NCI-H1436 treated with DMSO at 0.1 percent for 48 hours (cell line): ENCODE measurements at places on chromosomes 7 and 10.
A peak's percentile ranks its signal among the peaks of the same experiment; 100 is the strongest.

GRCh38 chr7:81845744-81846241 is 75.9 kb upstream of the HGF start:
- peak; percentile 30 for DNase-seq

- no peak for DNase-seq
These were observed 264.4 kb downstream of the SORCS1 start for GRCh38 chr10:106900016-106900652.

- no peak for DNase-seq
These were observed 136.6 kb upstream of the CCDC6 start for GRCh38 chr10:60042914-60043313.

- no peak for DNase-seq
These were observed 156.0 kb downstream of the ZNF33B start for GRCh38 chr10:42482411-42482810.

DNA sequence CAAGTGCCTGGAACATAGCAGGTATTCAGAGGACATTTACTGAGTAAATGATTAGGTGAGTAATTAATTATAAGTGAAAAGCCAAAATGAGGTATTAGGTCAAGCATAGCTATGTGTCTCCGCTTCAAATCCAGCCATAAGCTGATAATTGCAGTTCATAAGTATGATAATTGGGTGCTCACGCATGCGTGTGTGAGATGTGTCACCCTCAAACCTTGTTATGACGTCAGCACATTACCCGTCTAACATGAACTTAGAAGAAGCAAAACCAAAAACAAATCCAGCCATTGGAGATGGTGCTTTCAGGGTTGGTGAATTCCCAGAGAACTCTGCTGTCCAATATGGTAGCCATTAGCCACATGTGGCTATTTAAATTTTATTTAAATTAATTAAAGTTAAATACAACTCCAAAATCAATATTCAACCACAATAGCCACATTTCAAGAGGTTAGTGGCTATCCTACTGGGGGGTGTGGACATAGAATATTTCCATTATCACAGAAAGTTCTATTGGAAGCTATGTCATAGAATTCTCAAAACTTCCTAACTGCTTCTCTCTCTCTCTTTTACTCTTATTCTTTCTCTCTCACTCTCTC is at the start of gene CPA5:
Gene CPA5, plus strand, starts transcription at position 546 of the 596 bp plus-strand sequence. CDS start 1,670 bp downstream, outside the sequence.
- no peak for DNase-seq

- DNase-seq: no peak
These were observed 136.5 kb downstream of the EPC1 start for GRCh38 chr10:32210306-32211045.

- DNase-seq: no peak
These were observed 502.6 kb downstream of the ADRA2A start for GRCh38 chr10:111579473-111579872.

GRCh38 chr10:35564341-35564968 is 40.7 kb upstream of the GJD4 start:
- no peak for DNase-seq

GRCh38 chr7:123917878-123918277 is 7.2 kb upstream of the SPAM1 start:
- no peak for DNase-seq

DNA sequence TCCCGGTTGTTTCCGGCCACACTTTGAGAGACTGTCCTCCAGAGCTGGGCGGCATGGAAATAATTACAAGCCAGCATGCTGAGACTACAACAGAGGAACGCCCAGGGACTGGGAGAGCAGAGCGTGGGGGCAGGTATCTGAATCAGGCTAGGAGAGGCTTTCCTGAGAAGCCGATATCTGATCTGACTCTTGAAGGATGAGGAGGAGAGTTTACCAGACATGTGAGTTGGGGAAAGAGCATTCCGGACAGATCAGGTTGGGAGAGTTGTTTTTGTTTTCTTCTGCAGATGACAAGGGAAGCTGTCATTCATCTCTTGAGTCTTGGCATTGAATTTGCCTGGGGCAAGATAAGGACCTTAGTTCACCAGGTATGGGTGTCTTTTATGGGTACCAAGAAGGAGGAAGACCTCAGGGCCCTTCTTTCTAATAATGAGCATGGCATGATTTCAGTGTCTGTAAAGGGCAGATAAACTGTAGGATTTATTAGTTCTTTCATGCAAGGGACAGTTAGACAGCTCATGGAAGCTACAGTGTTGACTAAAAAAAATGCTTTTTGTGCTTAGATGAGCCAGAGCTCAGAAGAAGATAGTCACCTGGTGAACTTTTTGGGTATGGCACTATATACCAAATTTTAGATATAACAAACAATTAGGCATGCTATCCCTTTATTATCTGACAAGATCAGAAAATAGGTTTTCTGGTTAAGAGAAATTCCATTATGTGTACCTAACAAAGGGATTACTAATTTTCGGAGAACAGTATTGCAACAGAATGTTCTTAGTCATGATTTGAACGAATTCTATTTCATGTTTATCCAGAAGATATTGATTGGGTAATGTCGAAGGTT is 36.2 kb downstream of the WBP1L start:
- DNase-seq: no peak

DNA sequence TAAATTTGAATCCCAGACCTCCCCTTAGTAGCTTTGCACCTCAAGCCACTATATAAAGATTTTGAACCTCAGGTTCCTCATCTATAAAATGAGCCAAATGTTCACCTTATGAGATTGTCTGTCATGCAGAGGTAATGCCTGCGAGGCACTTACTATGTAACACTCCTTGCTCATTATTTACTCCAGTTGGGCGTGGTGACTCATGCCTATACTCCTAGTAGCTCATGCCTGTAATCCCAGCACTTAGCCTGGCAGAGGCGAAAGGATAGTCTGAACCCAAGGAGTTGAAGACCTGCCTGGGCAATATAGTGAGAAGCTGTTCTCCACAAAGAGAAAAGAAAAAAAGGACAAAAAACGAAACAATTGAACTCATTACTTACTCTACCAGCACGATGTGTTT is 82.2 kb downstream of the MDFIC start:
- DNase-seq: no peak

- DNase-seq: peak; percentile 4
These were observed 88.4 kb downstream of the BEND7 start for GRCh38 chr10:13440185-13441061.

GRCh38 chr7:11193131-11193867 is 219.6 kb downstream of the PHF14 start:
- DNase-seq: peak; percentile 12

GRCh38 chr10:132397671-132398565 is 918 bp downstream of the PWWP2B start:
- DNase-seq: peak; percentile 24

GRCh38 chr7:19295376-19295775 is 150.2 kb upstream of the FERD3L start:
- no peak for DNase-seq

GRCh38 chr7:3466261-3466660 is 165.2 kb downstream of the SDK1 start:
- DNase-seq: no peak

- peak; percentile 11 for DNase-seq
These were observed 18.8 kb downstream of the CDC123 start for GRCh38 chr10:12214763-12215218.

GRCh38 chr7:100640517-100641440 is 573 bp downstream of the TFR2 start:
- no peak for DNase-seq

DNA sequence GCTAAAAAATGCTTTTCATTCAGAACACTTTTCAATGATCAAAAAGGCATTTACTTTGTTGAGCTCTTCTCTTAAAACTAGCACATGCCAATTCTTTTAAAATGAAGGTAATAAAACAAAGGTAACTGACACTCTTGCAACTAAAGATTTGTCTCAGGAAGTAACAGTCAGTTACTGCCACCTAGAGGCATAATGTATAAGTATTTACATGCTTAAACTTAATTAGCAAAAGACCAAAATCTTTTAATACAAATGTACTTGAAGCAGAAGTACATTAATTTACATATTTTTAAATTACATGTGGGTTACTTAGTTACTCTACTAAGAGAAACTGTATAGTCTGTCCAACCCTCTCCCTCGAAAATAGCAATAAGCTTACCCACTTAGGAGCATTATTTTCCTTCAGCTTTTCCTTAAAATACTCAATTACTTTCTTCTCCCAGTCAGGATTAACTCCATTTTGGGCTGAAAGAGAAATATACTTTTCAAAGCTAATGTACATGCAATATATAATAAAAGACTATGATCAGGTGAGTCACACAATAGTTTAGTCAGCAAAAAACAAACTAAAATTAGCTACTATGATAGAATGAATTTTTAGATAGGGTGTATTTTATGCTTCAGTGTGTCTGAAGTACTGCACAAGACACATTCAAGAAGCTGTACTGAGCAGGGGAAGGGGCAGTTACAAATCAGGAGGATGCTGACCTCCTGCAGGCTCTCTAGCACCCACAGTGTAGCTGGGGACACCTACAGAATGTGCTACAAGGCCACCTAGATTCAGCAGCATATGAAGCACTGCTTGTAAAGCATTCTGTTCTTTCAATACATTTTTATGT is 13.0 kb downstream of the MCMBP start:
- no peak for DNase-seq

DNA sequence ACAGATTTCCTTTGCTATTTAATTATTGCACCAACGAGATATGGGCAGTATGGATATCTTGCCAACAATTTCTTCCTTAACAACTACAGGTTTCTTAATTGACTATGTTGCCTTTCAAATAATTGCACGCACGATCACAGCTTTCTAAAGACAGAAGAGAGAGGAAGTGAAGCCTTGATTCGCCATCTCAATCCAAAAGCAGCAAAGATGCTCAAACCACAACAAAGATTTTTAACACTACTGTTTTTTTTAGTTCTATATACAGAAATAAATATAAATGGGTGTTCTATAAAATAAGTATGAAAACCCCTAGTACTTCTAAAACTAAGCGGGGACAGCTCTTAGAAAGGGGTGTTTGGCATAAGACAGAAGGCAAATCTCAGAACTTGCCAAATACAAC is 251.3 kb downstream of the SFMBT2 start:
- DNase-seq: no peak

- DNase-seq: no peak
These were observed 35.8 kb downstream of the GBX1 start for GRCh38 chr7:151131592-151132293.

- no peak for DNase-seq
These were observed 28.3 kb upstream of the KLF6 start for GRCh38 chr10:3813267-3813666.
